Midbrain (tissue), 1 donor: ENCODE measurements at places on chromosomes 1 and 21.

DNA sequence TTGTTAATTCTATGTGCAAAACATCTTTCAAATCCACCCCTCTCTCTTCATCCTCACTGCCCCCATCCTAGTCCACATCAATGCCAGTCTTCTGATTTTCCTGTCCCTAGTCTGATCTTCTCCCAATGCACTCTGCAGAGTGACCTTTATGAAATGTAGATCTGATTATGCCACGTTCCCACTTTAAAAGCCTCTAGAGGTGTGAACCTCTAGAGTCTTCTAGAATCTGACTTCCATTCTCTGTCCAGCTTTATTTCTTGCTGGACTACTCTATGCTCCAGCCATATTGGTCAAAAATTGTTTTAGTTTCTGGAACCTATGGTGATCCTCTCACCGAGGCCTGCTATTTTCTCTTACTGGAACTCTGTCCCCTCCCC, 32.5 kb downstream of the ZNF648 start:
- DNase-seq, result no peak

DNA sequence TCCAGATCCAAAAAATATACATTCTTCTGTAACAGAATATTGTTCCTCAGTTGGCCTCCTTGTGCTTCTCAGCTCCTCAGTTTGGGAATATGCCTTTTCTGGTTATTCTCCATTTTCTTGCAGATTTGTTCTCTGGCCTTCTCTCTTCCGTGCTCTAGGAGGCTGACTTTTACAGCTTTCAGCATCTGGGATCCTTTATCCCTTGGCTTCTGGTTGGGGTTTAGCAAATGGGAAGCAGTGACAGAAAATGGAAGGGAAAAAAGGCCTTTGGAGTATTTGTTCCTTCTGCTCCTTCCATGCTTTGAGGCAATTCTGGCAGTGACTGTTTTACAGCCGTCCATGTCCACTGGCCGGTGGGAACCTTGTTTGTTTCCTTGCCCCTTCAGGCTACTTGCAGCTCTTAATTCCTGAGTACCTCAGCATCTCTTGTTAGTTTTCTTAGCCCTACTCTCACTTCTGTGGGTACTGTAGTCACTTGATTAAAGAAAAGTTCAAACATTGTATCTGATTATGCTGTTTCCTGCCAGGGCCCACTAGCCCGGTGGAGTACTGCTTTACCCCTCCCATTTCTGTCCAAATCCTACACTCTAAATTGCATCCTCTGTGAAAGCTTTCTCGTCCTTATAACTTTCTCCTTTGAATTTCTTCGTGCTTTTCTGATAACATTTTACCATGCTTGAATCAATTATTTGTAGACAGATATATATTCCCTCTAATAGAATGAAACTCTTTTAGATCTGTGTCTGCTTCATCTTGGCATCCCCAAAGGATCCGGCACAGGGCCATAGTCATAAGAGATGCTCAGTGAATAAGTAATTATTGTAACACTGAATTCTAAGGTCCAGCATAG, 118.2 kb downstream of the OSBPL9 start:
- DNase-seq, result peak; percentile 33

DNA sequence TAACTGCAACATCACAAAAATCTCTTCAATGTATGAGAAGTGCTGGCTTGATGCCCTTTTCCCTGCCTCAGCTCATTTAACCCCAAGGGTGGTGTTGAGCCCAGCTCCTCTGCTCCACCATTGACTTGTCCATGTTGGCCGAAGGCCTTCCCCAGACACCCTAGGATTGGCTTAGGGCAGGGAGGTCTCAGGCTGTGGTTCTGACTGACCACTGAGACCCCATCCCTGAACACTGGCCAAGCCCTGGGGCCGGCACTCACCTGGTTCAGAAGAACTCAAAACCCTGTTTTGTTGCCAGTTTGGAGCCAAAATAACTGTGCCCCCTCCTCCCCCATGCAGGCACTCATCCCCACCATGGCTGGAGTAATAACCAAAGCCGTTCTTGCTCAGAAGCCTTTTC, 38.6 kb downstream of the NENF start:
- no peak for DNase-seq

- no peak for DNase-seq
Measured at GRCh38 chr1:189496768-189497167, 980.9 kb downstream of the BRINP3 start.

- DNase-seq, result peak; percentile 33
Measured at GRCh38 chr1:162091681-162092524, 22.4 kb downstream of the NOS1AP start.

GRCh38 chr1:15918962-15919715, 56.8 kb downstream of the ZBTB17 start:
- DNase-seq, result no peak

- no peak for DNase-seq
Measured at GRCh38 chr1:28449904-28450303, 55.9 kb upstream of the RCC1 start.

GRCh38 chr1:215754112-215754511, 187.0 kb downstream of the KCTD3 start:
- DNase-seq, result no peak

GRCh38 chr1:11649624-11650330, 4.5 kb downstream of the FBXO2 start:
- no peak for DNase-seq

- no peak for DNase-seq
Measured at GRCh38 chr1:17230671-17231310, 18.1 kb upstream of the PADI3 start.

DNA sequence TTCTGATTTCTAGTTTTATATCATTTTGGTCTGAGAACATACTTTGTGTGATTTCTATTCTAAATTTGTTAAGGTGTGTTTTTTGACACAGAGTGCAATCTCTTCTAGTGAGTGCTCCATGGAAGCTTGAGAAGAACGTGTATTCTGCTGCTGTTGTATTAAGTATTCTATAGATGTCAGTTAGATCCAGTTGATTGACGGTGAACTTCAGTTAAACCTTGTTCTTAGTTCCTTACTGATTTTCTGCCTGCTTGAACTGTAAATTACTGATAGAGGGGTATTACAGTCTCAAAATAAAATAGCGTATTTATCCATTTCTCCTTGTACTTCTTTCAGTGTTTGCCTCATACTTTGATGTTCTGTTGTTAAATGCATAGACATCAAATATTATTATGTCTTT, 248.1 kb upstream of the GREM2 start:
- DNase-seq, result no peak

DNA sequence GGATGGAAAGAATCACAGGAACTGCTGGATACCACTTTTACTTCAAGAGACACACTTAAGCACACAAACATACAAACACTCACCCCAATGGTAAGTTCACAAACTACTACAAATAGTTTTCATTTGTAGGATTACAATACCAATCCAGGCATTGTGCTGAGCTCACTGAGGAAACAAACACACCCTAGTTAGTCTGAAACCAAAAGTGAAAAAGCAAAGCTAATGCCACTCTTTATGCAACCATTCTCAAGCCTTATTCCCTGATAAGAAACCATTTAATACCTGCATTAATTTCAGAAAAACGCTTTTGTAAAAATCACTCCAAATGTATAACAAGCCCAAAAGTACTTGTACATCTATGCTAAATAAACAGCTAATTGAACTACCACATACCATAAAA, 38.3 kb downstream of the RNF115 start:
- no peak for DNase-seq

GRCh38 chr21:31003471-31003870, 34.8 kb downstream of the KRTAP19-8 start:
- DNase-seq, result no peak

DNA sequence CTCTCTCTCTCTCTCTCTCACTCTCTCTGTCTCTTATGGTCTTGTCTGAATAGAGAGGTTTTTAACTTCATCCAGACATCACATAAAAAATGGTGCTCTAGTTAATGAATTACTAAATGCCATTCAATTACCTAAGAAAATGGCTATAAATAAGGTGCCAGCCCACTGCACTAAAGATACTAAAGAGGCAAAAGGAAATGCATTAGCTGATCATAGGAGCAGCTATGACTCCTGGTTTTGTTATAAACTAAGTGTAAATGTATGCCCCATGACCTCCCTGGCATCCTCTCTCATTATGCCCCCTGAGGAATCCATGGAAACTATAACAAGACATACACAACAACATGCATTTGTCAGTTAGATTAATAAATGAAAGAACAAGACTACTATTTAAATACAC, 57.5 kb upstream of the PDC start:
- no peak for DNase-seq

DNA sequence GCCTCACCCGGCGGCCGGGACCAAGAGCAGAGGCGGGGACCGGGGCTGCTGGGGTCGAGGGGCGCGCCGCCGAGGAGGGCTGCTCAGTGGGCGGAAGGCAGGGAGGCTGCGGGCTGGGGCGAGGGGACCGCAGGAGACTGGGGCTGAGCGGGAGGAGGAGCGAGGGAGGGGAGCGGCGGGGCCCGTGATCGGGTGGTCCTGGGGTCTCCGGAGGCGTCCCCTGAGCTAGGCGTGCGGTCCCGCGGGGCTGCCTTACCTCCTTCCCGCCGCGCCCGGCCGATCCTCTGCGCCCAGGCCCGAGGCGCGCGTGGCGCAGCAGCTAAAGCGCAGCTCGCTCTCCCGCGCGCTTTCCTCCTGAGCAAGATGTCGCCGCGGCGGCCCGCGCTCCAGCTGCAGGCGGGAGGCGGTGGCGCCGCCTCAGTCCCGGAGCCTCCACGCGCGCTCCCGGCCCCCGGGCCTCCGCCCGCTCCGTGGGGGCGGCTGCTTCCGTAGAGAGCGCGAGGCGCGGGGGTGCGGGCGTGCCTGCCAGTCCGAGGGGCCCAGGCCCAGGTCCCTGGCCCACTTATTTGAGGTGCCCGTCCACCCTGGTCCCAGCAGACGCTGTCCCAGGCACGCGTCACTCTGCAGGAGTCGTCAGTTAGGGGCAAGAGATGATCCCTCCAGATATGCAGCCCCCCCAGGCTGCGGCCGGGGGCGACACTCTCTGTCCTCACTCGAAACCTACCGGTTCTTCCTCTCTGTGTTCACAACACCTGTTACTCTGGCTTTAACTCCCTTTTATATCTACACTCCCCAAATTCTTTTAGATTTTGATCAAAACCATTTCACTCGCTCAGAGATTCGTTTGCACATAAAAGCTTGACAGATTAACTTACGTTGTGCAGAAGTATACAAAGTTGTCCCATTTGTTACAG, at the start of gene CCSAP:
CCSAP (minus strand) TSS at position 392 of the 914 bp plus-strand sequence. CDS start 582 bp downstream, outside the sequence.
- DNase-seq, result peak; percentile 75

DNA sequence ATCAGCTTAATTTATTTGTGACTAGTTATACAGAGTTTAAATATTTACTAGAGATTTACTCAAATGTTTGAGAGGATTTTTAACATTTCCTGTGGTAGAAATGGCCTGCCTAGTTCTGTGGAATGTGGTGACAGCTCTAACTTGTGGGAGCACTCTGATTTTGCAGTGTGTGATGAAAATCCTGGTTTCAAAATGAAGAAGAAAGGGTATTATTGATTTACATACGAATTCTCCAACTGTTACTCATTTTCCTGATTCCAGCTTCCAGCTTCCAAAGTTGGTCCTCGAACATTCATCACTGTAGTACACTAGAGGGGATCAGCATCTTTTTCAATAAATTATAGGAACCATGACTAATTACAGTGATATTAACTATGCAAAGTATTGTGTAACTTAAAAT, 462.7 kb upstream of the PKN2 start:
- no peak for DNase-seq

DNA sequence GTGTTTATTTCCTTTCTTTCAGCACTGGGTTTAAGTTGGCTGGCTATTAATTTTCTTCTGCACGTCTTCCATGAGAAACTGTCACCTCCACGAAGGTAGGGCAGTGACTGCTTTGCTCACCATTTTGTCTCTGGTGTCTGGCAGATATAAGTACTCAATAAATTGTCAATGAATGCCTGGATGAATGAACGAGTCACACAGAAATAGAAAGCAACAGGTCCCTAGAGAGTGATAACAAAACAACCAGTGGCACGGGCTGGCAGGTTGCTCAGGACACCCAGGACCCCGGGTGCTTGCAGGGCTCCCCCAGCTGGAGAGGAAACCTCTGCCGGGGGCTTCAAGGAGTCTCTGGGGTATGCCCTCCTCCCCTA, 3.2 kb upstream of the MYOC start:
- no peak for DNase-seq

- no peak for DNase-seq
Measured at GRCh38 chr1:18581420-18581880, 49.2 kb upstream of the PAX7 start.

GRCh38 chr1:44250068-44250781, 37.0 kb downstream of the DMAP1 start:
- DNase-seq, result no peak

DNA sequence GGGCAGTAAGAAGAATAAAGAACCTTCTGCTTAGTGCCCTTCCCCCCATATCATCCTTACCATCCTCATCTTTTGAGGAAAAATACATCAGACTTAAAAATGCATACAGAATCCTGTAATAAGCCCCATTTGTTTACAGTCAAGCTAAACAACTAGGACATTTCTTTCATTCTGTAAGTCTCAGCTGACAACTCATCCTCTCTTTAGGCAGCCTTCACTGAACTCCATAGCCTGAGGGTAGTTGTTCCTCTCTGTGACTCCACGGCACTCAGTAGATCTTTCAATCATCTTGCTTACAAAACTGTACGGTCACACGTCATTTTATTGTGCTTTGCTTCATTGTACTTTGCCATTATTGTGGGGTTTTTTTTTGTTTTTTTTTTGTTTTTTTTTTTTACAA, 82.5 kb downstream of the NRIP1 start:
- no peak for DNase-seq

DNA sequence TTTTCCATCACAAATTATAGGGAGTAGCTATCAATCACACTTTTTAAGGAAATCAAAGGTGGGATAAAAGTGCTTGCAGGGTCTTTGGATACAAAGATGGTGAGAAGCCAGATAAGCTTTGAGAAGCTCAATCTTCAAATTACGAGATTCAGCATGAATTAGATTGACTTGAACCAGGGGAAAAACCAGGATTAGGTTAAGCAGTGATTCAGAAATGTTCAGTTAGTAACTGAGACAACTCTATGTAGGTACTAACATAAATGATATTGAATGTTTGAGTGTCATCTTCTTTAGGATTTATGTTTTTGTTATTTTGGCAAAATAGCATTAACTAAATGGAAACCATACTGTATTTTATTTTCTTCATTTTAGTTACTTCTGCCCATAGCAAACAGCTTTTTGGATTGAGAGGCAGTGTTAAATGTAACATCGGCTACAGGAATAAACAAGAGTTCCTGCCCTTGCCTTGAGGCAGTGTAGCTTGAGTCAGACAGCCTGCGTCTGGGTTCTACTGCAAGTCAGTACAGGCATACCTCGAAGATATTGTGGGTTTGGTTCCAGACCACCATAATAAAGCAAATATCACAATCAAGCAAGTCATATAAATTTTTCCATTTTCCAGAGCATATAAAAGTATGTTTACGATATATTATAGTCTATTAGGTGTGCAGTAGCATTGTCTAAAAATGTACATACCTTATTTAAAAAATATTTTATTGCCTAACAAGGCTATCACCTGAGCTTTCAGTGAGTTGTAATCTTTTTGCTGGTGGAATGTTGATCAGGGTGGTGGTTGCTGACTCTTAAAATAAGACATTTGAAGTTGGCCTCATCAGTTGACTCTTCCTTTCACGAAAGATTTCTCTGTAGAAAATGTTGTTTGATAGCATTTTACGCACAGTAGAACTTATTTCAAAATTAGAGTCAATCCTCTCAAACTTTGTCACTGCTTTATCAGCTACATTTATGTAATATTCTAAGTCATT, 36.9 kb upstream of the BACH1 start:
- no peak for DNase-seq
